ENCODE measurements at places on chromosomes 3 and 15.
A peak's percentile ranks its signal among the peaks of the same experiment; 100 is the strongest.

DNA sequence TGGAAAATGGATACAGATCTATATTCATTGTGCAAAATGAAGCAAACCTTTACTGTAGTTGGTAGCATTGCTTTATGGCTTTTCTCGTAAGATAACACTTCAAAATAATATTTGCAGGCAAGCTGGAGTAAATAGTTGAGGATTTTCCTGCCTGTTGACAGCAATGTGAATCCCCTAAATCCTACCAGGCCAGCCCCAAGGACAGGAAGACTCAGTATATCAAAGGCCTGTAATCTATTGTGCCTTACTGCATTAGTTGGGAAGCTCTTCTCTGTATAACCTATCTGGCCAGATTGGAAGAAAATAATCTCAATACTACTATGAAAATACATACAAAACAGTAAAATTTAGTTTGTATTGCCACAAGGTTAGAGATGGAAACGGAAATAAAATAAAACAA is 4.6 kb upstream of the GMNC start:
- no peak for DNase-seq

GRCh38 chr15:96472681-96473080 is 142.2 kb downstream of the NR2F2 start:
- no peak for DNase-seq

DNA sequence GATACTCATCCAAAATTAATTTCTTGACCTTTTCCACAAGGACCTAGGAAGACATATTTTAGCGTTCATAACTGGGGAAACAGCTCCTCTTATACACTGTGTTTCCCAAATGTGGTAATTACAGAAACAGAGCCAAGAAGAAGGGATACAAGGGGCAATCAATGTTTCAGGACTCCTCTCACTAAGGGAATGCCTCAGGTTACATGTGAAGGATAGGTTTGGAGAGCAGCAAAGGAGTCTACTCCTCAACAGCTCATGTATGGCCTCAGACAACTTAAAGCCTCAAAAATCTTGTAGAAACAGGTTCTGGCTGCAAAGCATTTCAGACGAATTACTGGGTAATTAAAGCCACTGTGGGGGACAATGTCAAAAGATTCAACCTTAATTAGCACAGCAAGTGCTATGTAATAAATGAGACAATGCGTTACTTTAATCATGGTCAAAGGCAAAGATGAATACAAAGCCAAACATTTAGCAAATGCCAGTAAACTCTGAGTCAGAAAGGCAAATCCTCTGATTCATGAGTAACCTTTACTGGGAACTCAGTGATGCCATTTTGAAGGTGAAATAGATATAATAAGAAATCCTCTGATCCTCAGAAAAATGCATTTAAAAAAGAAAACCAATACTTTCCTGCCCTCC is 1111.2 kb downstream of the TUSC7 start:
- no peak for DNase-seq

DNA sequence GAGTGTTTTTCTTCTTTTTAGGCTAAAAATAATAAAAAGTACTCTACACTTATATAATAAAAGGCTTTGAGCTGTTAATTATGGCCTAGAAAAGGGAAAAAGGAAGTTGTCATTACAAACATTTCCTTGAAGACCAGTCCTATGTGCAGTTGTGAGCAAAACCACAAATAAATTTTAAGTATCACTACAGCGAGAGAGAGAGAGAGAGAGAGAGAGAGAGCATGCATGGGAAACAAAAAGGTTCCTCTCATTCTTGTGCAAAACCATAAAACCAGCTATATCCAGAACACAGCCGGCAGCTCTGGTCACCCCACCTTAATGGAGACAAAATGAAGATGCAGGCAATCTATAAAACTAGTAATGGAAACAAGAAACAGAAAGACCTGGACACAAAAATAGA is 33.6 kb downstream of the HEG1 start:
- DNase-seq, result no peak

DNA sequence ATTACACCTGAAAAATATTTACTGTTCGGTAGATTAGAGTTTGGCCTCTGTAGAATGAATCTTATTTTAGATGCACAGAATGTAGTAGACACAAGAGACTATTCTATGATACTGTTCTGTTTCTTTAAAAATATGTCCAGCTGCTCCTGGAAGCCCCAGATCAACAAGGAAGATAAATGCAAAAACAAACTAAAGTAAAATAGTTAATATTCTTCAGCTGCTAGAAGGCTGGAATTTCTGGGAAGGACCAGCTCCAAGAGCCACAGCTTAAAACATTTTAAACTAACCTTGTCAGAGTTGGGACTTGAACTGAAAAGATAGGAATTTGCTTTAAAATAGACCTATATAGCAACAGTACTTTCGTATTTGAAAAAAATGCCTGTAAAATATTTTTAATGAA is 277.9 kb downstream of the PTPRG start:
- no peak for DNase-seq

DNA sequence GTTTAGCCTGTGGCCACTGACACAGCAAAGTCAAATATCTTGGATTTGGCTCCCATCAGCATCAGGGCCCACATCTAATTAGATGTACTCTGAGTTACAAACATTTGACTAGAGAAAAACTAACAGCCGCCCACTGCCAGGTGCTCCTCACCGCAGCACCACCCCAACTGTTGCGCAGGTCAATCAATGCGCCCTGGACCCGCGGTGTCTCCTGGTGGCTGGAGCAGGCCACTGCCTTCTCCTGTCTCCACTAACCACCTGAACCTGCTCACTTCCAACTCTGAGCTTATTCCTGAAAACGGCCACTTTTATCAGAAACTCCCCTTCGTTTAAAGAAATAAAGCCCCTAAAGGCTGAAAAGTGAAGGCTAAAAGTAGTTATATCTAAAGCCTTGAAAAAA is 4.3 kb downstream of the RIOX2 start:
- no peak for DNase-seq

- DNase-seq, result peak; percentile 44
Observed at GRCh38 chr3:168024537-168024941, 71.2 kb downstream of the GOLIM4 start.

DNA sequence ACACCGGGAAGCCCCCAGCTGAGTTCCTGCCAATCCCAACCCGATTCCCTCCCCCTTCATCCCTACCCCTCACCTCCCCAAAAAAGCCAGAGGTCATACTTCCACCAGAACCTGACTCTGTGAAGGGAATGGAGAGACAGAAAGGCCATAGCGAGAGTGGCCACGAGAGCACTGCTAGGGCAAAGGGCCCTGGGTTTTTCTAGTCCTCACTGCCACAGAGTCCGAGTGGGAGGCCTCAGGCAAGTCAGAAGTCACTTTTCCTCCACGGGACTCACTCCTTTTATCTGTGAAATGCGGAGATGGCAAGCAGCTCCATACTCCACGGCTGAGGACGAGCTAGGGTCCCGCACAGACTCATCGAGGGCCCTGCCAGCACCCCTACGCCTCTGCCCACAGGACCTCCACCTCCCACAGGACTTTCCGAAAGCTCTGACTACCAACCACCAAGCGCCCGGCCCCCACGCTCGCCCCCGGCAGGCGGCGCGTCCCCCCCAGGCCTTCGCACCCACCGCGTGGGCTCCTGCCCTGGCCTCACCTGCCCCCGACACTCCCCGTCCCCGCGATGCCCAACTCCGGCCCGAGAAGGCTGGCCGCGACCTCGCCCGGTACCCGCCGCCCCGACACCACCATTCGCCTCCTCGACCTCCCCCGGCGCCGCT is 792 bp downstream of the ATP13A3 start:
- peak; percentile 28 for DNase-seq

DNA sequence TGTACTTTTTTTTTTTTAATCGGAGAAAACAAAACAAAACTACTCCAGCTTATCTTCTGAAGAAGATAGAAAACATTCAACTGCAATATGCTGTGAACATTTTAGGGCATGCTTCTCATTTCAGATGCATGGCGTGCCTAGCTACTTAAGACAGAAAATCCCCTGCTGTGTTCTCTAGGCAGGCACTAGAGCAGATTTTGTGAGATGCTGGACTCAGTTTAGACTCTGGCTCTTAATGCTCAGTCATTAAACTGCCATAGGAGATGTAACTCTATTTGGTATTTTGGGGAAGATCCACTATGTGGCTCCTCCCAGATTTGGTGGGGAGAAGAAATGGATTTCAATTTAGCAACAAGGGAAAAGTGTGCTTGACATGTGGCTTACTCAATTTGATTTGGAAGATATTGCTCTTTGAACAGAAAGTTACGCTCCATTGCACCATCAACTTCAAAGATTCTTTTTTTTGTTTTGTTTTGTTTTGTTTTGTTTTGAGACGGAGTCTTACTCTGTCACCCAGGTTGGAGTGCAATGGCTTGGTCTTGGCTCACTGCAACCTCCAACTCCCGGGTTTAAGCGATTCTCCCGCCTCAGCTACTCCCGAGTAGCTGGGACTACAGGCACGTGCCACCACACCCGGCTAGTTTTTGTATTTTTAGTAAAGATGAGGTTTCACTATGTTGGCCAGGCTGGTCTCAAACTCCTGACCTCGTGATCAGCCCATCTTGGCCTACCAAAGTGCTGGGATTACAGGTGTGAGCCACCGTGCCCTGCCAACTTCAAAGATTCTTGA is 62.0 kb upstream of the LEKR1 start:
- no peak for DNase-seq

GRCh38 chr3:172159376-172159775 is 120.0 kb downstream of the FNDC3B start:
- no peak for DNase-seq

- DNase-seq, result no peak
Observed at GRCh38 chr15:37045859-37046740, 54.2 kb downstream of the MEIS2 start.
